ENCODE measurements at places on chromosomes 6 and 20. TPM values are rescaled to one million over a fixed set of nuclear protein-coding genes. Genes with fewer than 3 reads are reported as not detected.

- DNase-seq = no peak
Measured at GRCh38 chr6:109977791-109978173, 329 bp upstream of the GPR6 start.

DNA sequence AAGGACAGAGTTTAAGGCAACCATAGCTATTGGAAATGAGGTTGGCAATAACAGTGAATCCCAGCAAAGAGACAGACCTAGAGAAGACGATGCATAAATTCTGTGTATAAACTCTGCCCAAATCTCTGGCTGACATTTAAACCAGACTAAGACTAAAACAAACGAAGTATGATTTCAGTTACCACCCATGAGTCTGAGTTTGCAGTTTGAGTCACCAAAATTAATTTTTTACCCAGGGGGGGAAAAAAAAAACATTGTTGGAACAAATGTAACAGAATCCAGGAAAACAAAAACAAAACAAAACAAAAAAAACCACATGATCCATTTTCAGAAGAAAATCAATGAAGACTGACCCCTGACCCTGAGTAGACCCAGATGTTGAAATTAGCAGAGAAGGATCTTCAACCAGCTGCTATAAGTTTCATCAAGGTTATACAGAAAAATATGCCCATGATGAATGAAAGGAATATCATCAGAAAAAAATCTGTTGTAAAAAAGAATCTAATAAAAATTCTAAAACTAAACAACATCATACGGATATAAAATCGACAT is 190.8 kb downstream of the GMDS start:
- DNase-seq = no peak

GRCh38 chr6:9131616-9132015 is 696.3 kb upstream of the SLC35B3 start:
- DNase-seq = no peak

- no peak for DNase-seq
Measured at GRCh38 chr6:71349395-71349794, 60.8 kb downstream of the OGFRL1 start.

GRCh38 chr6:139690007-139690406 is 315.6 kb upstream of the CITED2 start:
- DNase-seq = no peak

- no peak for DNase-seq
Measured at GRCh38 chr20:43444107-43444506, 13.6 kb upstream of the SRSF6 start.

The CLVS2 gene
- total RNA-seq = 1.1 TPM

- peak; percentile 60 for DNase-seq
Measured at GRCh38 chr6:109073344-109074132, 21.1 kb downstream of the SESN1 start.

GRCh38 chr6:166476061-166476591 is 93.4 kb upstream of the MPC1 start:
- no peak for DNase-seq

DNA sequence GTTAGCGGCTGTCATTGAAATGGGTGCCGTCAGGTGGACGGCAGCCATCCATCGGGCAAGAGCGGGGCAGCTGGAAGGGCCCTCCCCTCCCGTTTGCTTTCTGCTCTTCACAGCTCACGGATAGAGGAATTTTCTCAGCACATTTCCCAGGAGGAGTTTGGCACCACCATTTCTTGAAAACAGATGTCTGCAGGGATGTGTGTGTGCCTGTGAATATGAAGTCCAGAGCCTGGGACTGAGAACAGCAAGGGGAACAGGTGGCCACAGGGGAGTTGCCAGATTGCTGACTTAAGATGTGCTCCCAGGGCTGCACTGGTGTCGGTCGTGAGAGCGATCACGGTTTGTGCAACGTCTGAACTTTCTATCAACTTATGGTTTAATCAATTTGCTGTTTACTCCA is 22.1 kb upstream of the ECI2 start:
- no peak for DNase-seq

DNA sequence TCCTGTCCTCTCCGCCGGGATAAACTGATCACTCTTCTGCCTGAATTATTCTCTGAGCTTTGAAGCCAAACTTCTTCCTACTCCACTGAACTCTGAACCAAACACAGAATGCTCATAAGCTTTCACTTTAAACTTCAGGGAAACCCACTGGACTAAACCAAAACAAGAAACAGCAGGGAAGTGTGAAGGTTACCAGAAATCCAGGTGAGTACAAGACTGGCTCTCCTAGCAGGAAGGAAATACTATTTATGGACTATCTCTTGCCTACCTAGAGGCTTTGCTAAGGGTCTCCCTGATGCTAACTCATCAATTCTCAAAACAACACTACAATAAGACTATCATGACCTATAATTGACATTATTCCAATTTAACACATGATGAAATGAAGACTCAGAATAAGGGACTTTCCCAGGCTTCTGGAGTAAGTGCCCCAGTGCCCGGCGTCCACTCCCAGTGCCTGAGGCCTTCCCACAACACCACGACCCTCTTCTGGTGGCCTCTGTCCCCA is 145.0 kb downstream of the ZDHHC14 start:
- DNase-seq = no peak

The VPS52 gene
- 77.7 TPM for total RNA-seq

GRCh38 chr20:42688576-42688975 is 501.1 kb downstream of the PTPRT start:
- no peak for DNase-seq

DNA sequence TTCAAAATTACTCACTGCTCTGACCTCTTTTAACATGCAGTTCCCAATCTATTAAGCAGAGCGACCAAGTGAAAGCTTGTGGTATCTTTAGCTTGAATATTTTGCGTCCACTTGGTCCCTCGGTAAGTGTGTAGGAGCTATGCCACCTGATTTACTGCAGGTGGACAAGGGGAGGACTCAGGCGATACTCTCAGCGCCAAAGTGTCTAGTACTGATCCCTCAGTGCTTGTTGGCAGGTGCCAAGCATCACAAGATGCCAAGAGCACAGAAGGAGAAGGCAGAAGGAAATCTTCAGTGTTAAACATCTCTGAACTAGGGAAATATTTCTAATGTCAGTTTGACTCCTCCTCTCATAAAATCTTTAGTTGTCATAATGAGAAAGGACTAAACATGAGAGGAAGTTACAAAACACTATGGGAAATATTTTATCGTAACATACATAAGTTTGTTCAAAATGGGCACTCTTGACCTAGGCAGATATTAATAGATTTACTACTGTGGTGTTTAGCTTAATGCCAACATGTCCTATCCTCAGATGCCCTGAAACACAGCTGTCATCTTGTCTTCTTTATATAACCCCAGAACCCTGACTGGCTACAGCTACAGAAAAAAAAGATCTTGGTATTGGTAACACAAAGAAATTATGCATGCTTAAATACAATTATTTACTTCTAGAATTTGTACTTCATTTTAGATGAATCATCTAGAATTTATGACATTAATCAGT is 19.5 kb downstream of the NHLRC1 start:
- no peak for DNase-seq

The MYH7B gene
- total RNA-seq = 0.59 TPM

The GUCA1A gene
- total RNA-seq = not detected

DNA sequence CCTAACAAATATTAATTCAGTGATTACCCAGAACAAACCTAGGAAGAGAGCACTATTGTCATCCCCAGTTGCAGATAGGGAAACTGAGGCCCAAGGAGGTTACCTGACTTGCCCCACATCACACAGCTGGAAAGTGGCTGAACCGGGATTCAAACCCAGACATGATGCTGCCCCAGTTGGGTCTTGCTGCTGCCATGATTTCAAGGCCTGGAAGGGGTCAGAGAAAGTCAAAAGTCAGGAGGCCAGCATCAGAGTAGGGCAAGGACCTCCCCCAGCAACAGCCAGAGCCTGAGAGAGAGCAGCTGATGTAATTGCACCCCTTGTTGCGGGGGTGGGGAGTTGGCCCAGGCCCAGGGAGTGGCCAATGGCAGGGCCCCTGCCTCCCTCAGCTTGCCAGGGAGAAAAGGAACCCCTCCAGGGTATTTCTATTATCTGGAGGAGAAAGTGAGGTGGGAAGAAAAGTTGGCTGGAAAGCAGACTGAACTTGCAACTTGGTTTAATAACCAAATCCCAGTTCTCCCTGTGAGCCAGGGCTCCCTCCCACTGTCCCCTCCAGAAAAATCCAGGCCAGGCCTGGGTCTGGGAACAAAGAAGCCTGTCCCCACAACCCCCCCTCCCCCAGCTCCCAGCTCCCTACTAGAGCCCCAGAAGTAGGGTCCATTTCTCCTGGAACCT is 83.6 kb downstream of the MRPL14 start:
- DNase-seq = no peak

The KCNS1 gene
- not detected for total RNA-seq

DNA sequence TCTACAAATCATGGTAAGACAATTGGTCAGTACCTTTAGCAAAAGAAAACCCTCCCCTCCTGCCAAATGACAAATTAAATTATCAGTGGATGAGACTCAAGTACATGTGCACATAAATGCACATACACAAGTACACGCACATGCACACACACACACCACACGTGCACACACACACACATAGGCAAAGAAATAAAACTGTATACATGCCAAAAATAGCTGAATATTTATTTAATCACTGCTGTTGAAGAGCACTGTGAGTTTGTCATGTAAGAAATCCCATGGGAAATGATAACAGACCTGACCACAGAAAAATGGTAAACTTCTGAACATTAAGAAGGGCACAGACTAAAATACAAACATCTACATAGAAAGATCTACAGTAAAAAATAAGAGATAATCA is 46.6 kb upstream of the TNFAIP3 start:
- DNase-seq = no peak
